ENCODE measurements at places on chromosomes 12 and 14.

GRCh38 chr12:5868625-5869295, 76.3 kb downstream of the ANO2 start:
- DNase-seq = no peak

- DNase-seq = peak; percentile 35
These were observed 44.6 kb downstream of the MLXIP start for GRCh38 chr12:122123051-122123760.

DNA sequence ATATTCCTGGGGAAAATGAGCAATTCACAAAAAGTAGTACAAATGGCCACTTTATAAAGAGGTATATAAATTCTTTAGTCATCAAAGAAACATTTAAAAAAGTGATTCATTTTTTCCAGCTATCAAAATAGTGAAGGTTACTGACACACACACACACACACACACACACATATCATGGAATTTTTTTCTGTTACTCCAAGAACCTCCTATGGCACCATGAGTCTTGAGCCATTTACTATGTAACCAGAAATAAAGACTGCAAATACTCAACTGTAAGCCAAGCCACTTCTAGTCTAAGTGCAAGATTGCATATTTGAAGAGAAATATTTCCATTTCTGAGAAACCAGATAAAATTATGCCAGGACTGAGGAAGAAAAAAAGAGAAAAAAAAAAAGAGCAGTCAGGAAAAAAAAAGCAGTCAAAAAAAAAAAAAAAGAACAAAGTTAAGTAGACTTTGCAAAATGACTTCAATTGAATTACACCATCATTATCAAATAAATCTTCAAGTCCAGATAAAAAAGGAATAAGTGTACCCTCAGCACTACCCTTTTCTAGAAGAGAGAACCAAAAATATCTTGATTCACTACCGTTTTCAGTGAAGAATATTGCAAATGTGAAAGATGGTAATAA, 275.7 kb downstream of the DAD1 start:
- DNase-seq = no peak

DNA sequence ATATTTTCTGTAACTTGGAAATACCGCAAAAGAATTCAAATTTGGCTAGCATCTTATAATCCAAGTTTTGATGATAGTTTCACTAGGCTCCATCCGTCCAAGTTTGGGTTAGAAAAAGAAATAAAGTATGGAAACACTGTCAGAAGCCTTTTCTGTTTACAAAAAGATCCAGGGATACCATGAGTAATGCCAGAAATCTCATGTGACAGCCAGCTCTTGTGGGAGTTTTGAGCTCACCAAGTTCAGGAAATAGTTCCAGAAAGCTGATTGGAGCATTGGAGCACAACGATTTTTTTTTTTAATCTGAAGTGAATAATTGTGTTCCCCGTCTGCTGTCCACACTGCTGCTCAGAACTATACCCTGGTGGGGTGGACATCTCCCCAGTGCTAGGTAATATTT, 229.7 kb upstream of the NPAS3 start:
- DNase-seq = no peak

- DNase-seq = no peak
These were observed 7.0 kb upstream of the ACSS3 start for GRCh38 chr12:81070846-81071245.

DNA sequence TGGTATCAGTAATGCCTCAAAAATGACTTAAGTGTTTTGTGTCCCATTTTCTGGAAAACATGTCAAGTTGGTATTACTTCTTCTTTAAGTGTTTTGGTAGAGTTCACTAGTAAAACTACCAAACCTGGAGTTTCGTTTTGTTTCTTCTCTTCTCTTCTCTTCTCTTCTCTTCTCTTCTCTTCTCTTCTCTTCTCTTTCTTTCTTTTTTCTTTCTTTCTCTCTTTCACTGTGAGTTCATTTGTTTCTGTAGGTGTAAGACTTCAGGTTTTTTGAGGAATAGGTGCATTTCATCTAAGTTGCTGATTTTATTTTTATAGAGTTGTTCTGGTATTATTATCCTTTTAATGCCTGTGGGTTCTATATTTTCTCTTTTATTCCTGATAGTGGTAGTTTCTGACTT, 21.9 kb downstream of the CNOT2 start:
- no peak for DNase-seq

- no peak for DNase-seq
These were observed 110.6 kb downstream of the BMP4 start for GRCh38 chr14:53845813-53846693.

DNA sequence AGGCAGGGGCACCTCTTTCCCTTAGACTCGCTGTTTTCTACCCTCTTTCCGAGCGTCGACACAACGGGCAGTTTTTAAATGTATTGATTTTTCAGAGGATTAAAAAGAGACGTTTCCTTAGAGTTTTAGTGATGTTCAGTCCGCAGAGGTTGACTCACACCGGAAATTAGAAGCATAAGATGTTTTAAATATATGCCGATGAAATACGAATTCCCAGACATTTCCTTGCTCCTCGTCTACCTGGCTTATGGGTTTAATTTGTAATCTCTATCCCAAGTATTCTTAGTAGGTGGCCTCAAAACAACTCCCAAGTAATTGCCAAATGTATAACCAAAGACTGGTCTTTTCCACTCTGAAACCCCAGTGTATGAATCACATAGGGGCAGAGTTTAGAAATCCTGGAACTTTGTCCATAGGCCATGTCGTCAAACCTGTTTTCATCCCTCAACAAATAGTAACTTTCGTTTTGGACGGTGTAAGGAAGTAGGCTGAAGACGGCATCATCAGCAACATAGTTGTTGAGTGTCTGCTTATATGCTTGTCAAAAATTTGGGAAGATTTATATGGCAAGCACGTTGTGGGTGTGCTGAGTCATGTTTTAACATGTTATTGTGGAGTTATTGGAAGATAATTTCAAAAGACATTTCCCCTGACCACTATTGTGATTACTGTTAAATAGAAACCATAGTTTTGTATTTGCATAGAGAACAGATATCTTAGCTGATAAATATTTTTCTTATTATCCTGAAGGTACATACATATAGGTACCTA, 824 bp downstream of the TBK1 start:
- DNase-seq = no peak

GRCh38 chr12:30870491-30871265, 55.9 kb upstream of the TSPAN11 start:
- no peak for DNase-seq

- no peak for DNase-seq
These were observed 216.8 kb downstream of the PPFIA2 start for GRCh38 chr12:81542065-81543010.

GRCh38 chr12:97185567-97185966, 277.0 kb upstream of the RMST start:
- DNase-seq = no peak

DNA sequence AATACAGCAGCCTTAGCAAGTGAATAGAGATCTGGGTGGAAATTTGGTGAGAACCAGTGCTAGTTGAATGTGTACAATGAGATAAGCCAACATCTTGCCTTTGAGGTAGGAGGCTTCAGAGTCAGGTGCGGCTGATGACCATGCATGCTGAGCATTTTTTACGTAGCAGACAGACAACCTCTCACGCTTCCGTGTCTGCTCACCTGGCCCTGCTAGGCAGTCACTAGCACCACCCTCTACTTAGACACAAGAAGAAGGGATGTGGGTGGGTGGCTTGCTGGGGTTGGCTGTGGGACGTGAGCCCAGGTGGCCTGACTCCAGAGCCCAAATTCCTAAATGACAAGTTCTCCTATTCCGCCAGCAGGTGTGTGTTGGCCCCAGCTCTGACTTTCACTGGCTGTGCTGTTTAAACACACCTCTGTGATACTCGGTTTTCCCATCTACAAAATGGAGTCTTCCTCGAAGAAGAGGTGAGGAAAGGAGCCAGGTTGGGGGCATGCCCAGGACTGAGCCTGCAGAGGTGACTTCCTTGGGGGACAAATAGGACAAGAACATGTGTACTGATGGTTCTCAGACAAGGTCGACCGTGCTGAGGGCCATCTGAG, 57.8 kb upstream of the BCL11B start:
- no peak for DNase-seq

DNA sequence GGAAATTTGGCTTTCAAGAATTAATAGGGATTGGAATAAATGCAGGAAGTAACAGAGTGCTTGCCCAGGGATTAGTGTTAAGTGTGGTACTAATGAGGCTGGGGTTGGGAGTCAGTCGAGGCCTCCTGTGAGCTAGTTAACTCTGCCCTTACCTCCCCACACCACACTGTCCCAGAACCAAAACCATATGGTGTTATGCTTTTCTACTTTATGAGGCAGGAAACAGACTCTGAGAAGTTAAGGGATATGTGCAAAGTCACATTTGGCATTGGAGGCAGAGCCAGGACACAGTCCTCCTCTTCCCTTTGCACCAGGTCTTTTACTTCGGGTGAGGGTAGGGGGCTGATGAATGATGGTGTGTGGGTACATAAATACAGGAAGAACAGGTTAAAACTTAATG, 41.9 kb downstream of the PELI2 start:
- no peak for DNase-seq

- DNase-seq = peak; percentile 10
These were observed 17.4 kb upstream of the GALNT16 start for GRCh38 chr14:69242311-69243224.

DNA sequence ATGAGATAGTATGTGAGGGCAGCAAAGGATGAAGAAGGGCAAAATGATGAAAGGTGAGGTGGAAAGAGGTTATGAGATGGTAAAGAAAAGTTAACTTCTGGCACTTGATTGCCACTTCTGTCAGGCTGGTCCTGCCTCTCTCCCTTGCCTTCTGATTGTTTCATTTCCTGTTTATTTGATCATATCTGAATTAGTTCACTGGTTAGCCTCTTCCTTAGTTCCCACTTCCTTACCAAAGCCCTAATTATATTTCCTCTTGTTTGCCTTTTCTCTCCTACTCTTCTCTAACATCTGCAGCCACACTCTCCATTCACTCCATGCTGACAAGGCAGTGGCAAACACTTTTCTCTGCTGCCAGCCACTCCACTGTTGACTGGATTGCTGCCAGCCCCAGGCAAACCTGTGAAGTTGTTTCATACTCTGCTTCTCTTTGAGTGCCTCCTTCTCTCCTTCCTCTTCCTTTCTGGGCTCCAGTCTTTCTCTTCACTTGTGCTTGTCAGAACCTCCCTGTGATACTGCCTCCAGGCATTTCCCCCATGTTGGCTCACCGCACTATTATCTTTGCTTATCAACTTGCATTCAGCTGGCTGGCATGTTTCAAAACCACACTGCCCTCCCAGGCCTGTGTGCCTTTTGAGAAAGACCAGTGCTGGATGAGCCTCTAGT, 8.1 kb downstream of the PNP start:
- DNase-seq = no peak

GRCh38 chr14:29829851-29830250, 97.8 kb downstream of the PRKD1 start:
- no peak for DNase-seq

DNA sequence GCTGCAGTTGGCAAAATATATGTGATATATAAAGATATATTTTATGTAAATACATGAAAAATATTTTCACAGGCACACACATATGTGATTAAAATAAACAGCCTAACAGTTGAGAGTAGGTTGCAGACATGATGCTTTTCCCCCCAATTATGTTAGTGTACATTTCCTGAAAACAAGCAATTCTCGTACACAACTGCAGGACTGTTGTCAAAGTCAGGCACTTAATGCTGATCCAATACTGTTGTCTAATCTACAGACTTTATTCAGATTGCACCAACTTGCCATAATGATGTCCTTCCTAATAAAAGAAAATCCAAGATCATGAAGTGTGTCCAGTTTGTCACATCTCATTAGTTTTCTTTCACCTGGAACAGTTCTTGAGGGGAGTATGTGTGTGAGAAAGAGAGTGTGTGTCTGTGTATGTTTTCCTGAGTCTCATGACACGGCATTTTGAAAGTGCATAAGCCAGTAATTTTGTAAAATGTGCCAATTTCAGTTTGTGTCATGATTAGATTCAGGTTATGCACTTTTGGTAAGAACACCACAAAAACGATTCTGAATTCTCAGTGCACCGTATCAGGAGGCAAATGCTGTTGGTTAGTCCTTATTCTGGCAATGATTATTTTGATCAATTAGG, 16.5 kb upstream of the SEL1L start:
- DNase-seq = no peak

GRCh38 chr12:46100551-46101484, 110.4 kb upstream of the SCAF11 start:
- no peak for DNase-seq

DNA sequence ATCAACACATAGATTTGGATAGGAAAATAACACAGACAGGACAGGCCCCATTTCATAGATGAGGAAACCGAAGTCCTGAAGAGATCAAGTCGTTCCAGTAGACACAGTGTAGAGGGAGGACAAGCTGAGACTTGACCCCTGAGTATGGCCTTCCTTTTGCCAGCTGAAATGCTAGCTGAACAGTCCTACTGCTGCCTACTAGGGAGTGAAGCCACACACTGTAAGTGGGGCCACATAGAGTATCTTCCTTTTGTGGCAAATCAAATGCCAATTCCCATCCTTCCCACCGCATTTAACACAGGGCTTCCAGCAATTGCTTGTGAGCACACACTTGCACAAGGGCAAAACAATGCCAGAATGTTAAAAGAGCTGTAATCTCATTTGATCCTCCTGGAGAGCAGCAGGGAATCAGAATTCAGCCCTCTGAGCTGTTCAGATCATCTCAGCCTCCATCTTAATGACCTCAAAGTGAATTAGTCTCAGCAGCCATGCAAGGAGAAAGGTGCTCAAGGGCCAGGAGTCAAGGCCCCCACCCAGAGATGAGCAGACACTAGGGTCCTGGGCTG, 380.5 kb downstream of the EMP1 start:
- DNase-seq = no peak
